Germinal center (tissue), 1 donor: ENCODE measurements at places on chromosomes 13 and 19.

DNA sequence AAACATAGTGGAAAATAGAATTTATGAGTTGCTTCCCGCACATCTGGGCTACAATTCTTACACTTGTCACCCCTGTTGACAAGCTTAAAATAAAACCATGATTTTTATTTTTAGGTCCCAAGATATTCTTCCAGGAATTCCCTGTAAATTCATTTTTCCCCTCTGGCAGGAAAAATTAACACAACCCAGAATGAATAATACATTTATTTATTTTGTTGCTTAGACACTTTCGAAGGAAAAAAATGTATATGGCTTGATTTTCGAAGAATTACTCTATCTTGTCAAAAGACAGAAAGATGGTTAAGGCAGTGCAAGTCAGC lies 74.4 kb downstream of the LHFPL6 start:
- no peak for DNase-seq

- DNase-seq = no peak
Measured at GRCh38 chr13:42146359-42146758, 97.9 kb downstream of the DGKH start.

DNA sequence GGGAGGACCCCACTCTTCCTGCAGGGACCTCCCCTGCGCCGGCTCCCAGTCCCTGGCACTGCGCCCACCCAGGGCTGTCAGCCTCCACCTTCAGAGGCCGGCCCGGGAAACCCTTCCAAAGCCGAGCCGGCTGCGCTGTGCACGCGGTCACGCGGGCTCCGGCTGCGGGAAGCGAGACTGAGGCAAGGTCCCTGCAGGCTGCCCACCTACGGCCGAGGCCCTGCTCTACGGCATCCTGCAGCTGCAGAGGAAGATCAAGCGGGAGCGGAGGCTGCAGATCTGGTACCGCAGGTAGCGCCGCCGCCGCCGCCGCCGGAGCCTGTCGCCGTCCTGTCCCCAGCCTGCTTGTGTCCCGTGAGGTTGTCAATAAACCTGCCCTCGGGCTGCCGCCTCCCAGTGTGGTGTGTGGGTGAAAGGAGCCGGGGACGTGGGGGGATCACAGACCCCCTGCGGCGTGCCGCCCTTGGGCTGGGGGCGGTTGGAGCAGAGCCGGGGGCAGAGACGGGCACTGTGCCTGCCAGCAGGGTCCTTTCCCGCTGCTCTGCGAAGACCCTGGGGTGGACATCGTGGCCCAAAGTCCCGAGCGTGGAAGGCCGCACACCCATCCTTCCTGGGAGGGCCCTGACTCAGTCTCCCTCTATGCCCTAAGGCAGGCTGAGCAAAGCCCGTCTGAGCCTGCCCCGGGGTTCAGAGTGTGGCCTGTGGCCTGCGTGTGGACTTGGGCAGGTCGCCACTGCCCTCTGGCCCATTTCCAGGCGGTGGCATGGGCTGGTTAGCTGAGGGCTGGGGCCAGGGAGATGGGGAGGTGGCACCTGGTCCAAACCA lies 5.9 kb downstream of the GAMT start:
- no peak for DNase-seq

- no peak for DNase-seq
Measured at GRCh38 chr19:40231544-40232424, 5.3 kb upstream of the CCNP start.

DNA sequence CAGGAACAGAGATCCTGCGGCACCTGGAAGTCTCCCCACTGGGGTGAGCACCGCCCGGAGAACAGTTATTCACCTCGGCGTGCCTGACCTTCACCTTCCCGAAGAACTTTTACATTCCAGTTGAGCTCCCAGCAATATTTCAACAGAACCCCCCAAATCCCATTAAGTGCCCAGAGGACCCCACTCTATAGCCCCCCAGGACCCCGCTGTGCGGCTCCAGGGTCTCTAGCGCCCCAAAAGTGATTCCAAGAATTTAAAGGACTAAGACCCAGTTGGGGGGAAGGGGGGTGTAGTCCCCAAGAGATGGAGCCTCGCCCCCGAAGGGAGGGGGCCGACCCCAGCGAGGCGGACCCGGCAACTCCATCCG lies 480 bp downstream of the GPR108 start:
- DNase-seq = no peak

GRCh38 chr13:69970520-69970919 lies 137.1 kb upstream of the ATXN8OS start:
- DNase-seq = no peak

DNA sequence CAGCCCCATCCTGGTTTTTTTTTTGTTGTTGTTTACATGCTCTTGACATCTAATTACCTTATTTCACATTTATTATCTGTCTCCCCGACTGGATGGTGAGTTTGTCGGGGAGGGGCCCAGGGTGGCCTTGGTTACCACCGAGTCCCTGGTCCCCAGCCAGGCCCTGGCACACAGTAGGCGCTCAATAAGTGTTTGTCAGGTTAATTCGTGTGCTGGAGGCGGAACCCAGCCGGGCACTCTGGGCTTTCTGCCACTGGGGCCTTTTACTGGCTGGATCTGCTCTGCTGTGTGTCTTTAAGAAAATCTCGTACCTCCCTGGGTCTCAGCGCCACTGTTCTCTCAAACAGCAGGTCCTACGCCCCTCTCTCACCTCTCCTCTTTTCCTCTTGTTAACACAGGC lies 4.6 kb downstream of the NRTN start:
- DNase-seq = no peak

DNA sequence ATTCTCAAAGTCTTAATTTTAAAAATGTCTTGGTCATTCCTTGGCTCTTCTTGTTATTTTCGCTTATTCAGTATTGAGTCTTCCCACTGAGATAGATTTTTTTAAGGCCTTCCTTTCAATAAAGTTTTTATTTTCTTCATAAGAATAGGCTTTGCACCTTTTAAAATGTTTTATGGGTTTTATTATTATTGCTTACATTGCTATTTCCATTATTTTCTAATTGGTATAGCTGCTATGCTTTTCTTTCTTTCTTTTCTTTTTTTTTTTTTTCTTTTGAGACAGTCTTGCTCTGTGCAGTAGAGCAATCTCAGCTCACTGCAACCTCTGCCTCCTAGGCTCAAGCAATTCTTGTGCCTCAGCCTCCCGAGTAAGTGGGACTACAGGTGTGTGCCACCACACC lies 195.7 kb downstream of the PDS5B start:
- no peak for DNase-seq

DNA sequence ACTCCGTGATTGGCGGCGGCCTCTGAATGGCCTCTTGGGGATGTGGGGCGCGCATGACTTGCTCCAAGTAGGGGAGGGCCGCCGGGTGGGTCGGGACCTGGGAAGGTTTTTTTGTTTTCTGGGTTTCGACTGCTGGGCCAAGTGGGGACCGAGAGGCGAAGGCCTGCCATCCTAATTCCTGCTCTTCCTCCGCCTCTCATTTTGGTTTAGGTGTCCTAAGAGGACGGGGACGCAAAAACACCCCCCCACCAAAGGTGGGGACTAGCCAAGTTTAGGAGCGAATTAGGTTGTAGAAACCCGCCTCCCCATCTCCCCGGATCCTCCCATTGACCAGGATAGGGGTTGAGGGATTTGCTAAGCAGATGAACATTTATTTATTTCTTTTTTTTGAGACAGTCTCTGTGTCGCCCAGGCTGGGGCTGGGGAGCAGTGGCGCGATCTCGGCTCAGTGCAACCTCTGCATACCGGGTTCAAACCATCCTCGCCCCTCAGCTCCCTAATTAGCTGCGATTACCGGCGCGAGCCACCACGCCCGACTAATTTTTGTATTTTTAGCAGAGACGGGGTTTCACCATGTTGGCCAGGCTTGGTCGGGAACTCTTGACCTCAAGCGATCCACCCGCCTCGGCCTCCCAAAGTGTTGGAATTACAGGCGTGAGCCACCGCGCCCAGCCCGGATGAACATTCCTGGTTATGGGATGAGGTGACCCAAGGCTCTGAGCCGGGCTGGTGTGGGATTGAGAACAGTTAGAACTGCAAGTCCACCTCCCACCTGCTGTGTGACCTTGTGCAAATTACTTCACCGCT lies 838 bp downstream of the PPP2R1A start:
- DNase-seq = no peak

- DNase-seq = no peak
Measured at GRCh38 chr13:75929076-75929475, 292.9 kb downstream of the LMO7 start.

GRCh38 chr19:8429826-8430225 lies 14.9 kb upstream of the HNRNPM start:
- no peak for DNase-seq

DNA sequence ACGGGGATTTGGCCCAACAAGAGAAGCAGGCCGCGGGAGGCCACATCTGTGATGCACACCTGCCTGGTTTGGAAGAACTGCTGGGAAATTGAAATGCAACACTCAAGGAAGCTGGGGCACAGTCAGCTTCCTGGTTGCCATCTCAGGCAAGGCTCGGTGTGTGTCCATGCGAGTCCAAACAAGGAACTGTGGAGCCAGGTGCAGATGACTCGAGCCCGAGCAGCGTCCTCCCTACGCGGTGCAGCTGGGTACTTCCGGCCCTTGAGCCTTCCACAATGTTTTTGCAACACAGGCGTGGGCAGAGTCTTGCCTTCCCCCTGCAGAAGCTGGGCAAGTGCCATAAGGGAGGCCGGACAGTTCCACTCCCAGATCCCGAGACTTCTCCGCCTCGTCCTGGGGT lies 94.6 kb downstream of the CRYL1 start:
- DNase-seq = no peak

DNA sequence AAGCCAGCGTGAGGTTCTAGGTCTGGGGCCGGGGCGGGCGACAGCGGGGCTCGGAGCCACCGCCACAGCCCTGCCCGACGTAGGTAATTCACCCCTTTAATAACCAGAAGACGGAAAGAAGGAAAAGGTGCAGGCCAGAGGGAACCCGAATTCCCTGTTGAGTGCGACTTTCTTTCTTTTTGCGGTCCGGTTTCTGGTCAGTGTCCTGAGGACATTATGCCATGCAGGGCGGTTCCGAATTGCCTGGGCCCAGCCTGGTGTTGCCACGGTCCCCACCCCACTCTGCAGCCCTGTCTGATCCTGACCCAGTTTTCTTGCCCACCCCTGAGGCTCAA lies 18.4 kb upstream of the TFDP1 start:
- DNase-seq = no peak

DNA sequence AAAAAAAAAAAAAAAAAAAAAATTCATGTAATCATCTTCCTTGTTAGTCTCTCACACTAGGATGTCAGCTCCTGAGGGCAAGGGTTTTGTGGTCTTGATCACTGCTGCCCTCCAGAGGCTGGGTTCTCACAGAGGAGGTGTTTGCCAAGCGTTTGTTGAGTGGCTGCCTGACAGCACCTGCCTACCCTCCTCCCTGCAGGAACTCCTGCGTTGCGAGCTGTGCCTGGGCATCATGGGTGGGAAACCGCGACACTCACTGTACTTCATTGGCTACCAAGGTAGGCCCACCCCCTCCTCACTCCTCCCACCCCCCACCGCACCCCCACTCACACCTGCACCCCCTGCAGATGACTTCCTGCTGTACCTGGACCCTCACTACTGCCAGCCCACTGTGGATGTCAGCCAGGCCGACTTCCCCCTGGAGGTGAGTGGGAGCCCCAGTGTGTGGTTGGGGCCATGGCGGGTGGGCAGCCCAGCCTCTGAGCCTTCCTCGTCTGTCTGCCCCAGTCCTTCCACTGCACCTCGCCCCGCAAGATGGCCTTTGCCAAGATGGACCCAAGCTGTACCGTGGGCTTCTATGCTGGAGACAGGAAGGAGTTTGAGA lies 8.1 kb downstream of the ATG4D start:
- no peak for DNase-seq

DNA sequence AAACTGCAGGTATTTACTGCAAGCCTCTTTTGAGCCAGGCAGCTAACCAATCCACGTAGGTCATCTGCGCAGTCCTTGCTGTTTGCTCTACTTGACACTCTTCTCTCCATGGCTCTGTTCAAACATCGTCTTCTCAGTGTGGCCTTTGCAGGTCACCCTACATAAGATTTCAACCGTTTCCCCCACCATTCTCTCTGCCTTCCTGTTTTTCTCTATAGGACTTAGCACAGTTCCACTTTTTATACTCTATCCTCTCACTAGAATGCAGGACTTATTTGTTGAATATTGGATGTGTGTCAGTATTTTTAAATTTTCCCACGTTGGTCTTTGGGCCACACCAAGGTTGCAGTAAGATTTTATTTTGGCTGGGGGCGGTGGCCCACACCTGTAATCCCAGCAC lies 1.7 kb upstream of the FBXW9 start:
- DNase-seq = no peak

GRCh38 chr19:2323707-2324106 lies 4.7 kb downstream of the LSM7 start:
- no peak for DNase-seq

DNA sequence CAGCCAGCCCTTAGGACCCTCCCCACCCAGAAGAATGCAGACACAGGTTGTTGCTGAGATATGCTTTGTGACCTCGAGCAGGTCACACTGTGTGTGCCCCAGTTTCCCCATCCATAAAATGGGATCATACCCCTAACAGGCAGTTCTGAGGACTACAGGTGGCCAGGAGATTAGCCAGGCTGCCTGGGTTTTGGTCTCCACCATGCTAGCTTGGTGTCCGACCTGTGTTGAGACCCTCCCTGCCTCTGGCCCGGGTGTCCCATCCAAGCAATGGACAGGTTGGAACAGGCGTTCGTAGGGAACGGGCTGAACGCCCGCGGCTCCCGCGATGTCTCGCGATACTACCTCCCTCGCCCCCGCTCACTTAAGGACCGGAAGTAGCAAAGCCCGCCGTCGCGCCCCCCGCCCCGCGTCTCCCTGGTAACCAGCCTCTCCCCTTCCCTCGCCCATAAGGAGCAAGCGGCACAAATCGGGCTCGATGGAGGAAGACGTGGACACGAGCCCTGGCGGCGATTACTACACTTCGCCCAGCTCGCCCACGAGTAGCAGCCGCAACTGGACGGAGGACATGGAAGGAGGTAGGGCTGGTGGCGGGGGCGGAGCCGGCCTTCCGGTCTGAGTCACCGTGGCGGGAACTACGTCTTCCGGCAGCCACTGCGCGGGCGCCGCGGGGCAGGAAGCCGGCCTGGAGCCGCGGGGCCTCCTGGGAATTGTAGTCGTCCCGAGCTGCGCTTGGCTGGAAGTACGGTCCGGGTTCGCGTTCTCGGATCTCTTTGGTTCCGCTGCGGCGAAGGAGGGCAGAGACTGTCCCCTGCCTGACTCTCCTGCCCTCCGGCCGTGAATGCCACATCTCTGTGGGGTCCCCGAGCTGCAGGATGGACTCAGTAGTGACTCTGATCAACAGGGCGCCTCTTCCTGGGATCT lies 45.4 kb downstream of the SMIM24 start:
- DNase-seq = peak; percentile 98
